ENCODE measurements at places on chromosomes 1 and 21.

- DNase-seq = no peak
Measured at GRCh38 chr1:74065081-74065480, 132.9 kb downstream of the LRRIQ3 start.

GRCh38 chr1:111735321-111735720, 3.9 kb downstream of the INKA2 start:
- no peak for DNase-seq

DNA sequence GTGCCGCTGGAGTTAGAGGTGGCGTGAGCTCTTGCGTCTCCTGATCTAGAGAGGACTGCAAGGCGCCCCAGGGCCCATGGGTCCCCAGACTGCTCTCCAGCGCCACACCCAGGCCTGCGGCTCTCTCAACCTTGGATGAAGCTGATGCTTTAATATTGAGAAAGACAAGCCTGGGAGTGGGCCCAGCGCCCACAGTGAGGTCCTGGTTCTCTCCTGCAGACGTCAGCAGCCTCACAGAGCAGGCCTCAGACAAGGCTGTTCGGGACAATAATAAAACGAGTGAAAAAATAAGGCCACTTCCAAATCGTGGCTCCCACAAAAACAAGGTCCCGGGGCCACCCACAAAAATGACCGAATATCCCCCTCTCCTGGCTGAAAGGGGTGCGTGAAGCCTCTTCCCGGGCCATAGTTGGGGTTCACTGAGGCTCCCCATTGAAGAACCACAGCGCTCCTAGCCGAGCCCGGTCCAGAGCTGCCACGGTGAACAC, 6.0 kb upstream of the DNMT3L start:
- DNase-seq = no peak

DNA sequence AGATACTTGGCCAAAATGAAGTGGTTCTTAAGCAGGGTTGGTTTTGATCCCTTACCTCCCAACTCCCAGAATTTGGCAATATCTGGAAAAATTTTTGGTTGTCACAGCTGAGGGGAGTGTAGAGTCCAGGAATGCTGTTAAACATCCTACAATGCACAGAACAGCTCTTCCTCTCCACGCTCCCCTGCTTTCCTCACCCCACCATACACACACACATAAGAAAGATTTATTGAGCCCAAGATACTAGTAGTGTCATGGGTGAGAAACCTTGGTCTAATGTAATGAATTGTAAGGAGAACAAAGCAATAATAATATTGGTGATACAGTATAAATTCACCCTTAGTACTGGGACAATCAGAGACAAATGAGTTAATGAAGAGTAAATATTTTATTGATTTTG, 47.8 kb downstream of the ASB17 start:
- DNase-seq = no peak

- DNase-seq = no peak
Measured at GRCh38 chr1:243715285-243715684, 134.8 kb downstream of the AKT3 start.

- DNase-seq = no peak
Measured at GRCh38 chr1:84086189-84086588, 57.9 kb upstream of the PRKACB start.

GRCh38 chr1:158998781-158999161, 10.9 kb upstream of the IFI16 start:
- DNase-seq = peak; percentile 63

GRCh38 chr1:224632921-224633321, 16.8 kb downstream of the CNIH3 start:
- DNase-seq = peak; percentile 16

GRCh38 chr1:201391651-201392511, 7.2 kb downstream of the LAD1 start:
- no peak for DNase-seq

DNA sequence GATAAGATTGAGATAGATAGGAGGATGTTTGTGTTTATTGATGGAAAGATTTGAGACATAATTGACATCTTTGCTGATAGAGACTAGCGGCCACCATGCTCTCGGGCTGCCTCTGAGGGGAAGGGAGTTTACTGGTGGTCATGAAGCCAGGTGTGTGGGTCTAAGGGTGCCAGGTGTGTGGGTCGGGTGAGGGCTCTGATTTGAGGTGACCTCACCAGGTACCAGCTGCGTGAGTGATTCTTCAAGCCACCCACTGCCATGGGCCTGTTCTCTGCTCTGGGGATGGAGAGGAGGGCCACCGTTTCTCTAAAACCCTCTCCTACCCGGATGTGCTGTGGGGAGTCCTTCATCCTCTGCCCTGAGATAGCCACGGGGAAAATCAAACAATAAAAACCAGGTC, 3.2 kb downstream of the UBASH3A start:
- DNase-seq = no peak

DNA sequence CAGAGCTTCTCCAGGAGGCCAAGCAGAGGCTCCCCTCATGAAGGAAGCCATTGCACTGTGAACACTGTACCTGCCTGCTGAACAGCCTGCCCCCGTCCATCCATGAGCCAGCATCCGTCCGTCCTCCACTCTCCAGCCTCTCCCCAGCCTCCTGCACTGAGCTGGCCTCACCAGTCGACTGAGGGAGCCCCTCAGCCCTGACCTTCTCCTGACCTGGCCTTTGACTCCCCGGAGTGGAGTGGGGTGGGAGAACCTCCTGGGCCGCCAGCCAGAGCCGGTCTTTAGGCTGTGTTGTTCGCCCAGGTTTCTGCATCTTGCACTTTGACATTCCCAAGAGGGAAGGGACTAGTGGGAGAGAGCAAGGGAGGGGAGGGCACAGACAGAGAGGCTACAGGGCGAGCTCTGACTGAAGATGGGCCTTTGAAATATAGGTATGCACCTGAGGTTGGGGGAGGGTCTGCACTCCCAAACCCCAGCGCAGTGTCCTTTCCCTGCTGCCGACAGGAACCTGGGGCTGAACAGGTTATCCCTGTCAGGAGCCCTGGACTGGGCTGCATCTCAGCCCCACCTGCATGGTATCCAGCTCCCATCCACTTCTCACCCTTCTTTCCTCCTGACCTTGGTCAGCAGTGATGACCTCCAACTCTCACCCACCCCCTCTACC, 19.1 kb downstream of the CSF1 start:
- no peak for DNase-seq

- DNase-seq = no peak
Measured at GRCh38 chr1:111635324-111636009, 15.9 kb downstream of the RAP1A start.

DNA sequence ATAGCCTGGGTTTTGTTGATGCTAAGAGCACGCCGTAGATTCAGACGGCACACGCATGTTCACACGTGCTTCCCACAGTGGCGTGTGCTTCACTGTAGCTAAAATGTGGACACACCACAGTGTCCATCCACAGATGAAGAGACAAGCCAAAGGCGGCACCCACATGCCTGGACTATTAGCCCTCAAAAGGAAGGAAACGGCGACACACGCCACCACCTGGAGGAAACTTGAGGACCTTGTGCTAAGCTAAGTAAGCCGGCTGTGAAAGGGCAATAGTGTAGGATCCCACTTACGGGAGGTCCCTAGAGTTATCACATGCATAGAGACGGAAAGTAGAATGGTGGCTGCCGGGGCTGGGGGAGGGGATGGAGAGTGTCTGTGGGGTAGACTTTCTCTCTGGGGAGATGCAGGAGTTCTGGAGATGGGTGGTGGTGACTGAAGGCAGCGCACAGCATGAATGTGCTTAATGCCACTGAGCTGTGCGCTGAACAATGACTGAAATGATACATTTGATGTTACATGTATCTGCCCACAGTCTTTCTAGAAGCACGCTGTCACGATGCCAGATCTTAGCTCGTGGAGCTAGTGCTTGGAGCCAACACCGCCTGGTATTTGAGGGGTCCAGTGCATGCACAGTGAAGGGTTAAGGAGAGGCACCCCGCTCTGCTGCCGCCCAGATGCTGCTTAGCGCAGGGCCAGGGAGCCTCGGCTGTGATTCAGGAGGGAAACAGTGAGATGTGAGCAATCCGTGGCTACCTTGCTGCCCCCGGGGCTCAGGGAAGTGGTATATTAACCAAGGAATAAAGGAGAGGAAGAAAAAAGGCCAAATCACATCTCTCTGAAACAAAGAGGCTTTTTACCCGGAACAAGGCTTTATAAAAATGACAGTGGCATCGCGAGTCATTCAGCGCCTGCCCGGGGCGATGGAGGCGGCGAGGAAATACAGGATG, 103.7 kb downstream of the PRDM16 start:
- peak; percentile 60 for DNase-seq

GRCh38 chr1:202144402-202145067, at the start of gene ARL8A:
Gene ARL8A, minus strand, starts transcription at chr1:202144737. Its CDS starts 165 bp downstream, at chr1:202144572.
- peak; percentile 63 for DNase-seq

- no peak for DNase-seq
Measured at GRCh38 chr1:34712007-34712688, 42.7 kb upstream of the GJB5 start.

- DNase-seq = no peak
Measured at GRCh38 chr1:182147136-182147820, 85.8 kb upstream of the ZNF648 start.

Data from kidney tubule cell (primary cell).